ENCODE measurements at places on chromosomes 16 and 17. TPM values are rescaled to one million over a fixed set of nuclear protein-coding genes. Genes with fewer than 3 reads are reported as not detected.

Gene ARHGAP23
- 51.5 TPM for total RNA-seq

Gene TP53TG3
- total RNA-seq: not detected

Gene CCL1
- not detected for total RNA-seq

Gene KRTAP4-6
- total RNA-seq: not detected

Gene SOX8
- total RNA-seq: 0.25 TPM

Gene VASN
- total RNA-seq: 19.8 TPM

Gene TBC1D3I
- total RNA-seq: 0.89 TPM

DNA sequence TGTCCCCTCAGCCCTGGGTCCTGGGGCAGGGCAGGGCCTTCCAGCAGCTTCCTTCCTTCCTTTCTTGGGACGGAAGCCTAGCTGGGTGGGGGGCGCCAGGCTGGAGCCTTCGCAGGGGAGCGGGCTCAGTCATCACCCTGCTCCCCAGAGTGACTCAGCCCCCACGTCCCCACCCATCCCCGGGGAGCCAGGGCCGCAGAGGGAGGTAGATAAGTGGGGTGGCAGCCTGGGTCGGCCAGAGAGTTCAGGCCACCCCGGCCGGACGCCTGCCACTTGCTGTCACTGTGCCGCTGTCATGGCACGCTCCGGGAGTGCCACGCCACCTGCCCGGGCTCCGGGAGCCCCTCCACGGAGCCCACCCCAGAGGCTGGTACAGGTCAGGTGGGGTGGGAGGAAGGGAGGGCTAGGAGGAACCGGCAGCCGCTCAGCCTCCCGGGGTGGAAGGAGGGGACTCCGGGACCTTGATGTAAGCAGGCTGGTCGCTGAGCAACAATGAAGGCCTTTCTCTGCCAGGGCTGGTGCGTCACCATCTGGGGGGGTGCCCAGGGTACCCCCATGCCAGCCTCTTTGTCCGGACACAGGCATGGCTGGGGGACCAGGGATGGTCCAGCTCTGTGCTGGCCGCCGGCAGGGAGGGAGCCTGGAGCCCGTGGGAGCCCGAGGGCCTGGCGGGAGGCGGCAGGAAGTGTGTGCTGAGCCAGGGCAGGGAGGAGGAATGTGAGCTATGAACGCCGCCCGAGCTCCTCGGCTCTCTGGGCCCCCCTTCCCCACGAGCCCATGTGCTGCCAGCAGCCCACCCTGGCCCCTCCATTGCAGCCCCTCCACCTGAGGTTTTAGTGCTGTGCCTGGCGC is 6.6 kb downstream of the NHERF2 start:
- H3K4me1 ChIP-seq: peaks cover 50% of the 10 kb centered on the region
- no peaks in the 10 kb centered on the region for H3K27me3 ChIP-seq
- peak; percentile 77 for DNase-seq
- H3K27ac ChIP-seq: peak overlapping the region; percentile 82
- H3K36me3 ChIP-seq: no peaks in the 10 kb centered on the region

- no peaks in the 10 kb centered on the region for H3K4me1 ChIP-seq
- DNase-seq: no peak
- no peak overlapping the region for H3K4me3 ChIP-seq
- no peaks in the 10 kb centered on the region for H3K27me3 ChIP-seq
These were observed 146.6 kb downstream of the TRIM37 start for GRCh38 chr17:58960068-58960467.

DNA sequence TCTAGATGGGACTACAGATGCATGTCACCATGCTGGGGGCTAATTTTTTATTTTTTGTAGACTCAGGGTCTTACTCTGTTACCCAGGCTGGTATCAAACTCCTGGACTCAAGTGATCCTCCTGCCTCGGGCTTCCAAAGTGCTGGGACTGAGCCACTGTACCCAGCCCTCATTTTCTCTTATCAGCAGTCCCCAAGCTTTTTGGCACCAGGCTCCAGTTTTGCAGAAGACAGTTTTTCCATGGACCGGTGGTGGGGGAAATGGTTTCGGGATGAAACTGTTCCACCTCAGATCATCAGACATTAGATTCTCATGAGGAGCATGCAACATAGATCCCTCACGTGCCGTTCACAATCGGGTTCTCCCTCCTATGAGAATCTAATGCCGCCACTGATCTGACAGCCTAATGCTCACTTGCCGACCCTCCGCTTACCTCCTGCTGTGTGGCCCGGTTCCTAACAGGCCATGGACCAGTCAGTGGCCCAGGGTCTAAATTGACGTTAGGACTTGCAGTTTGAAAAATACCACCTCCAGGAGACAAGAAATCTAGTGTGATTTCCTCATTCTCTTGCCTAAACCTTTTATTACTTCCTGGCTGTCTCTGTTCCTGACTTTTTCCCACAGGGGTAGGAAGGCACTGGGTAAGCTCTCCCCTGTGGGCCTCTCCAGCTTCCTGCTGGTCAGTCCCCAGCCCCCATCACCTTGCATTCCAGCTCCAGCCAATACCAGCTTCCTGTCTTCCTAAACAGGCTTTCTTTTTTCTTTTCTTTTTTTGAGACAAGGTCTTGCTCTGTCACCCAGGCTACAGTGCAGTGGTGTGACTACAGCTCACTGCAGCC is 9.3 kb upstream of the CNP start:
- H3K36me3 ChIP-seq: no peaks in the 10 kb centered on the region
- H3K27ac ChIP-seq: no peak overlapping the region
- H3K4me3 ChIP-seq: no peak overlapping the region
- H3K4me1 ChIP-seq: peaks cover 2% of the 10 kb centered on the region

GRCh38 chr16:83903751-83904150 is 4.8 kb downstream of the MLYCD start:
- H3K4me1 ChIP-seq: peaks cover 14% of the 10 kb centered on the region
- no peaks in the 10 kb centered on the region for H3K27me3 ChIP-seq
- H3K27ac ChIP-seq: no peak overlapping the region

GRCh38 chr16:67342616-67343015 is 16.0 kb downstream of the LRRC36 start:
- no peak for DNase-seq
- no peak overlapping the region for H3K4me3 ChIP-seq
- no peaks in the 10 kb centered on the region for H3K4me1 ChIP-seq
- no peak overlapping the region for H3K27ac ChIP-seq

DNA sequence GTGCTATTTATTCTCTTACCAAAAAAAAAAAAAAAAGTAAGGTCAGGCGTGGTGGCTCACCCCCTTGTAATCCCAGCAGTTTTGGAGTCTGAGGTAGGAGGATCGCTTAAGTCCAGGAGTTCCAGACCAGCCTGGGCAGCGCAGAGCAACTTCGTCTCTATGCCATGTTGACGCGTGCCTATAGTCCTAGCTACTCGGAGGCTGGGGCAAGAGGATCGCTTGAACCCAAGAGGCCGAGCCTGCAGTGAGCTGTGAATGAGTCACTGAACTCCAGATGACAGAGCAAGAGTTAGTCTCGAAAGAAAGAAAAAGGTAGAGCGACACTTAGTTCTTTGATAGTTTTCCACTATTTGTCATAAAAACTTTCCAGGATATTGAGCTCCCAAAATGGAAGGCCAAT is 1.4 kb upstream of the TENT4B start:
- H3K27ac ChIP-seq: no peak overlapping the region
- peak; percentile 40 for DNase-seq
- no peak overlapping the region for H3K4me3 ChIP-seq
- H3K27me3 ChIP-seq: no peaks in the 10 kb centered on the region
- H3K36me3 ChIP-seq: no peaks in the 10 kb centered on the region

GRCh38 chr16:85253084-85253941 is 141.0 kb upstream of the CIBAR2 start:
- no peak overlapping the region for H3K4me3 ChIP-seq
- no peaks in the 10 kb centered on the region for H3K27me3 ChIP-seq
- H3K4me1 ChIP-seq: no peaks in the 10 kb centered on the region
- no peak overlapping the region for H3K27ac ChIP-seq
- DNase-seq: peak; percentile 67
- H3K36me3 ChIP-seq: no peaks in the 10 kb centered on the region

DNA sequence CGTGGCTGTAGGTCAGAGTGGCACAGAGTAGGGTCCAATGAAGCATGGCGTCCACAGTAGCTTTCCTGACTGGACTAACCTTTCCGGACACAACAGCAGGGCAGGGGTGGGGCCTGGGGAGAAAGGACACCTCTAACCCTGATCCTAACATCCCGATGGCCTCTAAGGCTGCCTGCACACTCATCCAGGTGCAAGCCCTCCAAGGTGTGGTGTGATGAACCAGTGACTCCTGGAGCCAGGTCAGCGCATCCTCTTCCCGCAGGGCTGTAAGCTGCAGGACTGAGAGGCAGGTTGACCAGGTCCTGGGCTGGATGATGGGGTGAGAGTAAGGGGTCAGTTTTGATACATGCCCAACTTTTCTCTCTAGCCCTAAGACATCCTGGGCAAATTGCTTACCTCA is 3.1 kb upstream of the ERBB2 start:
- H3K4me3 ChIP-seq: no peak overlapping the region
- peaks cover 7% of the 10 kb centered on the region for H3K4me1 ChIP-seq
- no peak for DNase-seq
- H3K27ac ChIP-seq: no peak overlapping the region
- H3K27me3 ChIP-seq: no peaks in the 10 kb centered on the region

GRCh38 chr17:17840751-17841591 is 4.2 kb upstream of the SREBF1 start:
- no peak for DNase-seq
- no peaks in the 10 kb centered on the region for H3K27me3 ChIP-seq
- H3K36me3 ChIP-seq: no peaks in the 10 kb centered on the region

GRCh38 chr16:87077750-87078127 is 239.5 kb downstream of the C16orf95 start:
- H3K36me3 ChIP-seq: no peaks in the 10 kb centered on the region
- H3K27ac ChIP-seq: no peak overlapping the region
- DNase-seq: no peak
- no peak overlapping the region for H3K4me3 ChIP-seq

GRCh38 chr17:27532269-27533263 is 76.3 kb downstream of the KSR1 start:
- no peaks in the 10 kb centered on the region for H3K27me3 ChIP-seq
- no peaks in the 10 kb centered on the region for H3K36me3 ChIP-seq
- H3K4me3 ChIP-seq: no peak overlapping the region
- no peak for DNase-seq
- H3K4me1 ChIP-seq: peaks cover 7% of the 10 kb centered on the region

- no peaks in the 10 kb centered on the region for H3K4me1 ChIP-seq
- no peak overlapping the region for H3K4me3 ChIP-seq
- H3K27ac ChIP-seq: no peak overlapping the region
- no peaks in the 10 kb centered on the region for H3K27me3 ChIP-seq
- H3K36me3 ChIP-seq: no peaks in the 10 kb centered on the region
These were observed 90.2 kb upstream of the RPL38 start for GRCh38 chr17:74113326-74113725.

DNA sequence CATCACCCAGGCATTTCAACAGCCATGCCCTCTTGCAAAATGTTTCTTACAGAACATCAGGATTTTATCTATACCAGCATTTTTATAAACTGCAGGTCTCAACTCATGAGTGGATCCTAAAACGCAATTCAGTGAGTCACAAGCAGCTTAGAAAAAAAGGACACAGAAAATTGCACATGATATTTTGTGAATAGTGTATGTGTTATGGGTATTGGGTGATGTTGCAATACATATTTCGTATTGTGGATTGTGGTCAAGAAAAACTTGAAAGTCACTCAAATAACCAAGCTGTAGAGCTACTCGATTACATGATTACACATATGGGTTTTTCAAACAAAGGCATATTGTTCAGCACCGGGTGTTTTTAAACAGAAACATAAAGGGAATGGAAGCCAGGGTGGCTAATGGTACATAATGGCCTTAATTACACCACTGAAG is 1.4 kb downstream of the WIPI1 start:
- H3K36me3 ChIP-seq: no peaks in the 10 kb centered on the region
- H3K27ac ChIP-seq: peak overlapping the region; percentile 70
- peak overlapping the region; percentile 78 for H3K4me3 ChIP-seq

DNA sequence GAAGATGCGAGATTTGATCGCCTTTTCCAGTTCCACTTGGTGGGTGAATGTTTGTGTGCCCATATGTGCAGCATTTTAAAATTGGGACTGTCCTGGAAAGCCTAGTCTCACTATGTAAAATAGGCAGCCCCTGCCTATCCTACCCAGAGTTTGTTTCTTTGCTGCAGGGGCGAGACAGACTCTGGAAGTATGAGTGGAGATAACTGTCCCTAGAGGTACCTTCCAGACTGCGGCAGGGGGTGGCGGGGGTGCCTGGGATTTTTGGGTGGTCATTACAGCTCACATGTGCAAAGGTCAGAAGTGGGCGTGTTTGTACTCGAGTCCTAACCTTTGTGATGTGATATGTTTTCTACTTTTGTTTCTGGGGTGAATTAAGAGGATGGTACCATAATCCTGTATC is 36.6 kb downstream of the MPRIP start:
- H3K27ac ChIP-seq: no peak overlapping the region
- DNase-seq: no peak
- H3K4me1 ChIP-seq: peaks cover 36% of the 10 kb centered on the region
- H3K27me3 ChIP-seq: no peaks in the 10 kb centered on the region
- no peaks in the 10 kb centered on the region for H3K36me3 ChIP-seq
- no peak overlapping the region for H3K4me3 ChIP-seq

DNA sequence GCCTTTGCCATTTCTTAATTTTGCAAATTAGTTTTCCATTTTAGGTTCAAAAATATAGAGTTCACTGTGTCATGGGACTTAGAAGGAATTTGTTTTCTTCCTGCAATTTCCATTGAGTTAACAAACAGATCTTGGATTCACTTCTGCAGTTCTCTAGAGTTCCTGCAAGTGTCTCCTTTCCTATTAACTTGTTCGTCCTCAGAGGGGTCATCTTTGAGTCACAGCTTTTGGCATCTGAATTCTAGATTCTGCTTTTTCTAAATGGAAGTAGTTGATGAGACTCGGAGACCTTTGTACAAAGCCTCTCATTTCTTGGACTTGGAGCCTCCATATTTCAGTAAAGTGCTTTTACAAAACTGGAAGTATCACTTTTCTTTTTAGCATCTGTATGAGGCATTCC is 323.3 kb downstream of the BCAS3 start:
- no peak overlapping the region for H3K27ac ChIP-seq
- H3K4me1 ChIP-seq: no peaks in the 10 kb centered on the region
- no peak for DNase-seq
- H3K36me3 ChIP-seq: no peaks in the 10 kb centered on the region
- H3K4me3 ChIP-seq: no peak overlapping the region

GRCh38 chr17:82097184-82097918 is 685 bp downstream of the FASN start:
- peaks cover 8% of the 10 kb centered on the region for H3K4me1 ChIP-seq
- peak; percentile 37 for DNase-seq
- no peaks in the 10 kb centered on the region for H3K36me3 ChIP-seq
- H3K4me3 ChIP-seq: peak overlapping the region; percentile 72
- H3K27me3 ChIP-seq: no peaks in the 10 kb centered on the region

DNA sequence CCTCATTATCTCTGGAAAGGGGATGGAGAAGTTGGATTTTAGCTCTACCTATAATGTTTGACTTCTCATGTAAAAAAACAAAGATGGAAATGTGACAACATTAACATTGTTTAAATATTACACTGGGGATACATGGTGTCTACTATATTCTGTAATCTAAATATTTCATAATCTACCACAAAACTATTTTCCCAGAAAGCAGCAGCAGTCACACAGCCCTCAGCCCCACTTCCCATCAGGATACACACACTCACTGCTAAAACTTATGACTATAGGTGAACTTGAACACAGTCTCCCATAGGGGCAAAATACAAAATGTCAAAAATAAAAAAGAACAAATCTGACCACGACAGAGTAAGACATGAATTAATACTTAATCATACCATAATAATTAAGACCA is 95.7 kb downstream of the KANSL1 start:
- H3K4me3 ChIP-seq: no peak overlapping the region
- no peaks in the 10 kb centered on the region for H3K27me3 ChIP-seq
- H3K27ac ChIP-seq: no peak overlapping the region
- no peak for DNase-seq

Data from ovary (tissue), 10 donors.